ENCODE measurements at places on chromosomes 3 and 15. TPM values are rescaled to one million over a fixed set of nuclear protein-coding genes. Genes with fewer than 3 reads are reported as not detected.

The ZNF860 gene
- total RNA-seq, result 6.7 TPM

The CORO2B gene
- total RNA-seq, result 19.6 TPM

The ZNF774 gene
- 8.3 TPM for total RNA-seq

The LINGO1 gene
- 45.2 TPM for total RNA-seq

The APH1B gene
- total RNA-seq, result 21.2 TPM

The TUSC7 gene
- total RNA-seq, result not detected

The GOLGA6B gene
- total RNA-seq, result not detected

The CD200 gene
- total RNA-seq, result 79.1 TPM

The CYB561D2 gene
- 15.2 TPM for total RNA-seq

The LOXL1 gene
- total RNA-seq, result 7.4 TPM

The C3orf85 gene
- total RNA-seq, result not detected

The HES1 gene
- 23.1 TPM for total RNA-seq

The SCN5A gene
- 2.8 TPM for total RNA-seq

The MESP2 gene
- 0.92 TPM for total RNA-seq

The NR1I2 gene
- 0.23 TPM for total RNA-seq

The AADACL2 gene
- not detected for total RNA-seq

The SH3GL3 gene
- 52.8 TPM for total RNA-seq

The GOLGA8J gene
- total RNA-seq, result 0.23 TPM

The SLC6A11 gene
- 108 TPM for total RNA-seq

The ALG1L2 gene
- total RNA-seq, result not detected

The IGSF10 gene
- total RNA-seq, result 4.8 TPM

The LIPH gene
- 0.46 TPM for total RNA-seq

The SEC22A gene
- total RNA-seq, result 52.1 TPM

The ZIC1 gene
- 136 TPM for total RNA-seq

The SPPL2A gene
- total RNA-seq, result 29.5 TPM

The SOX14 gene
- total RNA-seq, result 1.4 TPM

The SHF gene
- total RNA-seq, result 32.5 TPM

The IL5RA gene
- total RNA-seq, result 11.1 TPM

The DGKG gene
- 15.0 TPM for total RNA-seq

The IL16 gene
- total RNA-seq, result 1.8 TPM

The TMEM108 gene
- total RNA-seq, result 6.2 TPM

The CCDC51 gene
- 10.1 TPM for total RNA-seq

The FBXW12 gene
- total RNA-seq, result 1.8 TPM

The TRAT1 gene
- not detected for total RNA-seq

The GPR62 gene
- 0.46 TPM for total RNA-seq

The CCR5 gene
- not detected for total RNA-seq

The NANOGP8 gene
- total RNA-seq, result 0.69 TPM

The PIGZ gene
- 5.1 TPM for total RNA-seq

The PROK2 gene
- 5.5 TPM for total RNA-seq
